A549 treated with GW870086 at 1 μM for 4 hours (cell line): ENCODE measurements at places on chromosomes 6 and 20. TPM values are rescaled to one million over a fixed set of nuclear protein-coding genes. Genes with fewer than 3 reads are reported as not detected.

Gene DDO
- 0.08 to 0.15 TPM (median 0.10 TPM) in 4 of 5 replicates, not detected in the other for total RNA-seq

Gene TNF
- total RNA-seq: 0.16 TPM in 1 of 5 replicates, not detected in the others

Gene CLDN20
- total RNA-seq: not detected in 5 replicates

Gene OARD1
- total RNA-seq: 17.1 to 20.3 TPM (median 19.5 TPM) in 5 replicates

Gene HLA-DOA
- 0.03 to 0.14 TPM in 2 of 5 replicates, not detected in the others for total RNA-seq

Gene GABRR1
- not detected in 5 replicates for total RNA-seq

Gene CALHM6
- 0.34 TPM in 1 of 5 replicates, not detected in the others for total RNA-seq

Gene TNFAIP3
- total RNA-seq: 15.2 to 31.0 TPM (median 19.7 TPM) in 5 replicates

Gene ZNF391
- 0.21 to 0.32 TPM (median 0.25 TPM) in 5 replicates for total RNA-seq

Gene CLPSL2
- total RNA-seq: 0.79 to 2.0 TPM (median 1.3 TPM) in 4 of 5 replicates, not detected in the other

Gene HMGA1
- 413 to 611 TPM (median 528 TPM) in 5 replicates for total RNA-seq
